ENCODE measurements at places on chromosomes 7 and 10. TPM values are rescaled to one million over a fixed set of nuclear protein-coding genes. Genes with fewer than 3 reads are reported as not detected.

DNA sequence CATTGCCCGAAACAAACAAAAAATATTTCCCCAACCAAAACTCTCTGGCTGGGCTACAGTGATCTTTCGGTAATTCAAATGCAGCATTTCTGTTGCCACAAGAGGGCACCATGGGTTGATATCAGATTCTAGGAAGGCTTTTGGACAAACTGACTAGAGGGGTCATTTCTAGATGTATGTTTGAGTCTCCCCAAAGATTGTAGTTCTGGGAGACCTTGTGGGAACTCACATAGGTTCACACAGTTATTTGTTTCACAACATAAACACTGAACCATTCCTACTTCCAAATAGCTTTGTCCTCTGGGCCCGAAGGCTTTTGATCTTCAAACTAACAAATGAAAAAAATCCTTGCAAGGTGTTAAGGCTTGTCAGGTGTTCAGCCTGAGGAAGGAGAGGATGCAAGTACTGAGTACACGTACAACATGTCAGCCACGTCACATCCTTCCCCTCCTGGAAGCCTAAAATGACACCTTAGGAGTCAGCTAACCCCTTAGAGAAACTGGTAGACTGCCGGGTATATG is 37.0 kb upstream of the IL15RA start:
- peak; percentile 77 for DNase-seq

BLOC1S2 gene
- 74.6 TPM for polyA plus RNA-seq

- DNase-seq, result no peak
Measured at GRCh38 chr7:47331179-47331565, 250.7 kb downstream of the TNS3 start.

SPRN gene
- 0.43 TPM for polyA plus RNA-seq

DNA sequence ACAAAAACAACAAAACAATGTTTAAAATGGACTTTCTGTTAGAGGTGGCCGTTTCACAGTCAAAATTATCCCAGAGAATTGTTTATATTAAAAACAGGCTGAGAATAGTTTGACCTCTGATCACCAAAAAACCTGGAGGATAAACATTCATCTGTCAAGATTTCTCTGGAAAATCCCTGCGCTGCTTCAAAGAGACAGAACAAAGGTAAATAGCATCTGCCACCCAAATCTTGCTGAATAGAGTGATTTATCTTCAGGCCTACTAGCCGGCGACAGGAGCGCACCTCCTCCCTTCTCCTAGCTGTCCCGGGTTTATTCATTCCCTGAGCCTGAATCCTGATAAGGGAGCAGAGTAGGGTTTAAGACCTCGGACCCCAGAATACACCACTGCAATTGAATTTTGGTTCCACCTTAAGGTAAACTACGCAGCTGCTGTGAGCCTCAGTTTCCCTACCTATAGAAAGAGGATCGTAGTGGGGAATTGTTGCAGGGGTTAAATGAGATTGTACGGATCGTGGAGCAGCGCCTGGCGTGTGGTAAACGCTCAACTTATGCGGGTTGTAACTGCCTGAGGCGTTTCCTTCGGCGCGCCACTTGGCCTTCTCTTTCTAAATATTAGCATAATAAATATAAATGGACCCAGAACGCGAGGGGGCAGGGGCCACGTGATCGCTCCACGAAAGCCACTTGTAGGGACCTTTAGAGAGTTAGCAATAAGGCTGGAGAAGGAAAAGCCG is 498 bp upstream of the ST7 start:
- DNase-seq, result no peak

DNA sequence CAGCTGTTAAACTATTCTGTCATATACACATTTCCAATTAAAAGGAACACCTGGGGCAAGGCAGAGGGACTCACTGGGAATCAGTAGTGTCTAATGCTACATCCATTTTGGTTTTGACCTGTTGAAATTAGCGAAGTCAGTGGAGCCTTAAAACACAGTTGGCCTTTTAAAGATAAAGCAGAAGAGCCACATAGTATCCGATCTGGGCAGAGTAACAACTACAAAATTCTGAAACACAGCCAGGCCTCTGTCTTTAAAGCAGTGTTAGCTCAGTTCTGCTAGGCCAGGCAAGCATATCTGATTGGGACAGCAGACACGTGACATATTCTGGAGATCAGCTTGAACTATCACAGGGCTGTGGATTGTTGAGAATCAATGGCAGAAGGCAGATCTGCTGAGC is 117.5 kb upstream of the WNT16 start:
- no peak for DNase-seq

GRCh38 chr10:110556969-110557601 is 10.4 kb upstream of the SMC3 start:
- peak; percentile 53 for DNase-seq

DNA sequence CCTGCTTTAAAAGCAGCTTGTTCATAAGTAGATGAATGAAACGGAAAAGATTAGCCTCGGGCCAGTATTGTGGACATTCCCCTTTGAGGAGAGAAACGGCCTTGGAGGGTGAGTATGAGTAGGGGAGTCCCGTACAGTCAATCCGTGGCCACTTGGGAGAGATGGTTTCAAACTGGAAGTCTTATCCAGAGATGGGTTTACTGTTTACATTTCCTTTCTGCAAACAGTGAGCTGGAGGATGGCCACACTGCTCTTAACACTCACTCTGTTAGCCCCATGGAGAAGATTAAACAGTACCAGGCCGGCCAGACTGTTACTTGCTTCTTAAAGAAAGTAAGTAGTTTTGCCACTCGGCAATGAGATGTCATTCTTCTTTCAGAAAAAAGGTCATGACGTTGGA is 20.3 kb downstream of the CALHM2 start:
- DNase-seq, result no peak

FOXI2 gene
- not detected for polyA plus RNA-seq
